Activated CD4-positive, CD25-positive, alpha-beta regulatory T cell treated with anti-CD3 and anti-CD28 coated beads, Interleukin-2, amount 50 U/mL, for 72 hours (primary cell): ENCODE measurements at places on chromosomes 2 and 18.

DNA sequence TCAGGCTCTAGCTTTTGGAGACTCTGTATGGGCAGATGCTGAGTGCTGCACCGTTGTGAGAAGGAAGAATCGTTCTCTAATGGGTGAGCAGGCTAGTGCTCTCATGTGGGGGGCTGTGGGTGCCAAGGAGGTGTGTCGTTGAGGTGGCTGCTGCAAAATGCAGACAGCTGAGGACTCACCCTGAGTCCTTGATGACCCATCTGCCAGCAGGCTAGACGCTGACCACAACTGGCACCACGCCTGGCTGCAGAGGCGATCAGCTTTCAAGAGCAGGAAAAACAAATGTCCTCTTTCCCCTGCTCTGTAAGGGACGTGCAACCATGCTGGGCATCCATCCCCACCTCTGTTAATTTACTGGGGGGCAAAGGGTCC, 48.2 kb downstream of the HAUS1 start:
- DNase-seq: no peak

DNA sequence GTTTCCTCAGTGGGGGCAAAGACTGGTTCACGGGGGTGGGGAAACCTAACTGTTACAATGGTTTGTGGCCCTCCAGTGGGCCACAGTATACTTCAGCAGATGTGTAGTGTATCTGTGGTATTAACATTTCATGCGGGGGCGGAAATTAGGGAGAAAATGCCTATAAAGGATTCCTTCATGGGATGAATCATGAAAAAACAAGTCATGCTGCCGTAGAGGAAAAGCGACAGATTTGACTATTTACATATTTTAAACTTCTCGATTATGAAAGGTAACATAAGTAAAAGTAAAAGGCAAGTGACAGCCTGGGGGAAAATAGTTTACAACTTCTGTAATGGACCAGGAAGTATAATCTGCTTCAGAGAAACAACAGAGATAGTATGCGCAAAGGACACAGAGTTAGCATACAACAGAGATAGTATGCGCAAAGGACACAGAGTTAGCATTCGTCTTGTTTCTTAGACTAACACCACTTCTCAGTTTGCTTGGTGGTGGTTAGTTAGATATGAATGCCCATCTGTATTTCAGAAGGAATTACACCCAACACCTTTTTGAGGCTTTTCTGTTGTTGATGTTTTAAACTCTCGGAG, 41.1 kb downstream of the MRPS9 start:
- DNase-seq: no peak

DNA sequence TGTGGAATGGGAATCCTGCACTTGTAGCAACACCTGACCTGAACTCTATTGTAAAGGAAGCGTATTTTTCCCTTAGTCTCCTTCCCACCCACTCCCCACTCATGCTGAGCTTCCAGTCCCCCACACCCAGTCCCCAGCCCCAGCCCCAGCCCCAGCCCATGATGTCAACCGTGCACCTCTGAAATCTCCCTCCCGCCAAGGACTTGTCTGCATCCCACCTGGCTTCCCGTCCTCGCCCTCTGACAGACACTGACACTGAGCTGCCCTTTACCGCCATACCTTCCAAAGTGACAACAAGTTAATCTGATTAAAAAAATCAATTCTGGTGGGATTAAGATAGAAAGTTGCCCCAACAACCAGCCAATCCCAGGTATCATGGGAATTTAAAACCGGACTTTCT, 213.6 kb upstream of the CELF4 start:
- DNase-seq: no peak

- peak; percentile 6 for DNase-seq
Measured at GRCh38 chr2:10266133-10266620, 36.5 kb upstream of the HPCAL1 start.

- DNase-seq: no peak
Measured at GRCh38 chr2:166433457-166433856, 57.7 kb upstream of the SCN9A start.

DNA sequence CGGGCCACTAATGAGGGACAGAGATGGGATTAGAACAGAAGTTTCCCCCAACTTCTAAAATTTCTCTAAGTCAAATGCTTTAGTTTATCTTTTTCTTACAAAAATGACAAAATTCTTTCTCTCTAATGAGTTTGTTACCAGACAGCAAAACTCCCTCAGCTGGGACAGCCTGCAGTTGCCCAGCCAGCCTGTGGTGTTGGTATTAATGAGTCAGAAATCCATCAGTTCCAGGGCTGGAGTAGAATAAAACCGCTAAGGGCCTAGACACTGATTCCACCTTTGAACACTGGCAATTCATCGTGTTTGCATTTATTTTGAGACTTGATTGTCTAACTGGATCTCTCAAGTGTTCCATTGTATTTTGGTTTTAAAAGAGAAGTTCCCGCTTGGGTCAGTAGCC, 38.3 kb upstream of the SMAD2 start:
- DNase-seq: no peak
